ENCODE measurements at places on chromosomes 2 and 18.

DNA sequence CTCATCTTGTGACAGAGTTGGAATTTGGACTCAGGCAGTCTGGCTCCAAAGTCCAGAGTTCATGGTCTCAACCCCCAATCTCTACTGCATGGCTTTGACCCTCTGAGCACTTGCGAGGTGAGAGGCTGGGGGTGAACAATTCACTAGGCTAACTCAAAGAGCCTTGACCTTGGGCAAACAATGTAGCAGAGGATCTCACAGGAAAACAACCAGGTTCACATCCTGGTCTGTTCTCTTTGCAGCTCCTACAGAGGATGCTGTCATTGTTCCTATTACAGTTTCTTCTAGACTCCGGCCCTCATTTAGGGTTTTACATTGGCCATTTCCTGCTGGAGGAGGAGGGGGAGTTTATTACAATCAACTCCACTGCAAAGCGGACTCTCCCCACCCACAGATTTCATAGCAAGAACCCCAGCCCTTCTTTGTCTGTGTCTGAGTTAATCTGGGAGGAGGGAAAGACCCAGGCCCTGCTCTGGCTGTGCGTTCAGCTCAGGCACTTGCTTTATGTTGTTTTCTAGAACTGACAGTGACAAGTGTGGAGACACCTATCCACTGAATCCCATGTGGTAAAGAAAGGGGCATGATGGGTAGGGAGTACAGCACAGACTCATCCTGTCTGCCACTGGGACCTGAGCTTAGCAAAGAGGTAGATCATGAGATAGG lies 101.6 kb downstream of the LBH start:
- no peak for DNase-seq

DNA sequence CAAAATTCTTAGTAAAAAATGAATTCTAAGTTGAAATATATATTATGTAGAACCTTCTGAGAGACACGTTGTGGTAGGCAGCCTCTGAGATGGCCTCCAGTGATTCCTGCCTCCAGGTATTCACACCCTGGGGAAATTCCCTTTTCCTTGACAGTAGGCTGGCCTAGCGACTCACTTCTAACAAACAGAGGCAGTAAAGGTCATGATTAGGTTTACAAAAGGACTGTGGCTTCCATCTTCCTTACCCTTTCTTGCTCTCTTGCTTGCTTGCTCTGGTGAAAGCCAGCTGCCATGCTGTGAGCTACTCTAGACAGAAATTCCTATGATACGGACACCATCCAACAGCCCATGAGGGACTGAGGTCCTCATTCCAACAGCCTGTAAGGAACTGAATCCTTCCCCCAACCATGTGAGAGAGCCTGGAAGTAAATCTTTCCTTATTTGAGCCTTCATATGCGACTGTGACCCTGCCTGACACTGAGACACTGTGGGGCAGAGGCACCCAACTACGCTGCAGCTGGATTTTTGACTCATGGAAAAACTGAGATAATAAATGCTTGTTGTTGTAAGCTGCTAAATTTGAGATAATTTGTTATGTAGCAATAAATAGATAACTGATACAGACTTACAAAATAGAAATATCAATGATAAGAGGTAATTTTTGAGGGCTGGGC lies 32.7 kb upstream of the SERTAD2 start:
- DNase-seq, result no peak

- no peak for DNase-seq
These were observed 241.7 kb downstream of the TGIF1 start for GRCh38 chr18:3691705-3692104.

GRCh38 chr2:219562049-219563020 lies 9.0 kb downstream of the OBSL1 start:
- DNase-seq, result no peak

GRCh38 chr2:26461601-26462023 lies 16.3 kb downstream of the OTOF start:
- DNase-seq, result no peak

- peak; percentile 15 for DNase-seq
These were observed 1034.9 kb upstream of the FANCL start for GRCh38 chr2:59276033-59276432.

DNA sequence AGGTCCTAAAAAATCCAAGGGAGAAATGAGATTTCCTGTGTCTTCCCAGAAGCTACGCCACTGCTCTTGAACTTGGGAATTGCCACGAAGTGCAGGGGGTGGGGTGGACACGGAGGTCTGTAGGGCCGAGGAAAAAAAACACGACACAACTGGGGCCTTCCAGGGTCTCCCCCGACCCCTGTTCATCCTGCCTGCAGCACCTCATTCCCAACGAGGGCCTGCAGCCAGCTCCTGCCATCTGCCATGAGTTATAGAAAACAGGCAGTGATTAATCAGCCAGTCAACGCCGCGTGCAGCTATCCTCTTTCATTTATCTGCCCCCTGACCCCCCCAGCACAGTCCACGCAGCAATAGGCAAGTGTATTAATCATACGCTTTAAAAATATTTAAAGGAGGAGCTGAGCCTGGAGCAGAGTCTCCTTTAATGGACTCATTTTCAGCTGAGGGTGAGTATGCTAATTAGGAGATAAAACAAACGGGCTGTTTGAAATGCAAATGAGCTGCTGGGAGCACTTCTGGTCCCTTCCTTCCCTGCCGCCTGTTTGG lies 209.9 kb downstream of the TFCP2L1 start:
- peak; percentile 67 for DNase-seq

- no peak for DNase-seq
These were observed 117.6 kb downstream of the BIRC6 start for GRCh38 chr2:32474381-32474780.

DNA sequence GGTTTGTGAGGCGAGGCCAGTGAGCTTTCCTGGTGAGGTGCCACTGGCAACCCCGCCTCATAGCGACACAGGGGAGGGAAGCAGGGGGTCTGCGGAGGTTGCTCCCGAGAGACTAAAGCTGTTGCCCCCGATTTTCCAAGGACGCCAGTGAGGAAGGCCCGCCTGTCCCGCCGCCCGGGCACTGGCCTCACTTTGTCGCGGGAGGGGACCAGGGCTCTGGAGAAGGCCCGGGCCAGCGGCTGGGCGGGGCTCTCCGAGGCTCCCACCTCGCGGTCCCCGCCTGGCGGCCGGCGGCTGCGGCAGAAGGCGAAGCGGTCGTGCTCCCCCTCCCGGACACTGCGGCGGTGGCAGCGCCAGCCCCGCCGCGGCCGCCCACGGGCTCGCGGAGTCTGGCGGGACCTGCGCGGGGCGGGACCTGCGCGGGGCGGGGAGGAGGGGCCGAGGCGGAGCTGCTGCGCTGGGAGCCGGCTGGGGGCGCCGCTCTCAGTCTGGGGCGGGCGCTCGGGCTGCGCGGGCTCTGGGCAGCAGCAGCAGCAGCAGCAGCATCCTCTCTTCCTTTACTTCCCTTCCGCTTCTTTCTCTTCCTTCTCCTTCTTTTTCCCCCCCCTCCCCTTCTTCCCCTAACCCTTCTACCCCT lies at the start of gene MAP2:
TSS of gene MAP2 (plus strand) at position 486 of the 637 bp plus-strand sequence. CDS start 229,124 bp downstream, outside the sequence.
- DNase-seq, result peak; percentile 96

DNA sequence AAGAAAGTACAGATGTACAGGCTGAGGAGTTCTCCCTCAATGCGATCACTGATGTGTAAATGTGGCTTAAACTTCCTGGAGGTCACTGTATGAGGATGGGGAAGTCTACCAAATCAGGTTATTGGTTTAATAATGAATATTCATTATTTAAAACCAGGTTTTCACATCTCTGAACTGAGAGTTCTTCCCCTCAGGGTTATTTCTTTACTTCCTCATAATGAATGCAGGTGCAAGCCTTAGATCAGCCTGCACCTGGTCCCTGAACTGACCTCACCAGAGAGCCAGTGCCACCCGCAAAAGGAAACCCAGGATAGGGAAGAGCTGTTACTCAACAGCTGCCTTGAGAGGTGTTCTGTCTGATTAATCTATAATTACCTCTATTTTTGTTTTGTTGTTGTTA lies 369.0 kb downstream of the EPHA4 start:
- DNase-seq, result no peak

GRCh38 chr2:105291981-105292380 lies 37.6 kb downstream of the TGFBRAP1 start:
- no peak for DNase-seq

DNA sequence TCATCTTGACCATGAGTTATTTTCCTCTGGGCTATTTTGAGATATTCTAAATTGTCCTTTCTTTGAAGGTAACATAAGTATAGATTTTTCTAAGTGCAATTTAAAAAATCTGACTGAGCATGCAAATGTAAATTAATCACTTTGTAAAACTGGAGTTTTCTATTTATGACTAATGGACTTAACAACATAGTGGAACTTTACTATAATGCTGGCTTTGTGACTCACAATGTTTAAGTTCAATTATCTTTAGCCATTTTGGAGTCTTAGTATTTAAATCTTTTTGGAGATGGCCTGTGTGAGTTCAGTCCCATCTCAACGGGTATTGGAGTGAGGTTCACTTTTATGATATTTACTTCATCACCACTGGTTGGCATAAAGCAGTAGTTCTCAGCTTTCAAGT lies 35.2 kb upstream of the NOSTRIN start:
- no peak for DNase-seq

GRCh38 chr2:174812037-174812436 lies 47.8 kb upstream of the CHRNA1 start:
- DNase-seq, result no peak

- DNase-seq, result no peak
These were observed 755.7 kb upstream of the SLC8A1 start for GRCh38 chr2:41207578-41207977.

- DNase-seq, result no peak
These were observed 26.8 kb downstream of the MSH2 start for GRCh38 chr2:47429795-47430194.

GRCh38 chr2:74596584-74596983 lies 42.1 kb downstream of the DOK1 start:
- DNase-seq, result no peak

- DNase-seq, result no peak
These were observed 84.7 kb downstream of the ZNF407 start for GRCh38 chr18:74682141-74682990.

DNA sequence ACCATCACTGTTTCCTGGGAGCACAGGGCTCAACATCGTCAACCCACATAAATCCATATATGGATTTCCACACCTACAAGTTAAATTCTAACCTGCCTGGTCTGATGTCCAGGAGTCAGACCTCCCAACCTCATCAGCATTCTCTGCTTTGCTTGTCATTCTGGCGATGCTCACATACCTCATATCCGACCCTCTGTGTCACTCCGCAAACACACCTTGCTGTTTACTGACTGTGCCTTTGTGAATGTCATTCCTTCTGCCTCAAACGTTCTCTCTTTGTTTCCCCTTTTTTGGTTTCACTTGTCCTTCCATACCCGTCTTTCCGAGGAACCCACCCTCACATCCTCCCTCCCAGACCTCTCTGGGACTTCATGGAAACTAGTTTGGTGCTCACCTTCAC lies 187.1 kb downstream of the ACTR3 start:
- DNase-seq, result no peak

DNA sequence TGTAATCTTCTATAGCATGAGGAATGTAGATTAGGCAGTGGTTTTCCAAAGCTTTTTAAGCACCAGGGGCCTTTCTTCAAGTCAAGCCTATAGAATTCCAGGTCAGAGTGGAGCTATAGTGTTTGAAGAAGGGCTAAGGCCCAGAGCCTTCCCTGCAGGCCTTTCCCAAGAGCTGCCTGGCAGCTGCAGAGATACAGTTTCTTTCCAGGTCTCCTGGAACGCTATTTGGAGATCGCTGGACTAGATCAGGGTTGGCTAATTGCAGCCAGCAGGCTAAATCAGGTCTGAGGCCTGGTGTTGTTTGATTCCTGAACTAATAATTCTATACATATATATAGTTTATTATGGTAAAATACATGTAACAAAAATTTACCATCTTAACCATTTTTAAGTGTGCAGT lies 319.0 kb upstream of the SPRED2 start:
- DNase-seq, result no peak

- no peak for DNase-seq
These were observed 13.9 kb upstream of the RAB31 start for GRCh38 chr18:9694174-9694573.

GRCh38 chr18:54787616-54788015 lies 40.7 kb upstream of the RAB27B start:
- no peak for DNase-seq

- no peak for DNase-seq
These were observed 145.4 kb downstream of the TCF4 start for GRCh38 chr18:55442561-55442960.

DNA sequence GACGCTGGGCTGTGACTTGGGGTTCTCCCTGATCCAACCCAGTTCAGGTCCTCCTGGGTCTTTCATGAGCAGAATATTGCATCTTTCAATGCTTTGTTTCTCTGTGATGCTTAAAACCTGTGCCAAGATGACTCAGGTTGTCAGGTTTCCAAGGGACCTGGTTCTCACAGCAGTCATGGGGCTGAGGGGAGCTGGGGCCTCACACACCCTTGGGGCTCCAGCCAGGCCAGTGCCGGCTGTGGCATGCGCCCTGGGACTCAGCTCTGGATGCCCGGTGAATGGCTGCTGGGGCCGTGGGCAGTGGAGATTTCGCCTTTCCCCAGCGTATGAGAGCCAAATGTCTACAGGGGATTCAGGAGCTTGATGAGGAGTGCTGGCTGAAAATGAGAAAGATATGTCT lies 29.6 kb downstream of the EDAR start:
- DNase-seq, result no peak

DNA sequence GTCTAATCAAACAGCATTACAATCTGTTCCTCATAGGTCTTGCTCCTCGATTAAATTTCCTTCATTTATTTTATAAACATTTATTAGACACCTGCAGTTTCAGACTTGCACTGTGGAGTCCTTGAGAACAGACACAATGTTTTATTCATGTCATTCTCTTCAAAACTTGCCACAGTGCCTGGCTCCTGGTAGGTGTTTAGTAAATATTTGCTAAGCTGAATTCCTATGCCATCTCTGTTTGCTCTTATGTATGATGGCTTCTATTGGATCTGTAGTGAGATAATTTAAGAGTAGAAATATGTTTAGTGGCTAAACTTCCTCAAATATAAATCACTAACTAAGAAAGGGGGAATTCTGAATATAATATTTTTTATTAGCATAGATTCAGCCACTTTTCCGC lies 61.4 kb downstream of the LRATD1 start:
- DNase-seq, result no peak

DNA sequence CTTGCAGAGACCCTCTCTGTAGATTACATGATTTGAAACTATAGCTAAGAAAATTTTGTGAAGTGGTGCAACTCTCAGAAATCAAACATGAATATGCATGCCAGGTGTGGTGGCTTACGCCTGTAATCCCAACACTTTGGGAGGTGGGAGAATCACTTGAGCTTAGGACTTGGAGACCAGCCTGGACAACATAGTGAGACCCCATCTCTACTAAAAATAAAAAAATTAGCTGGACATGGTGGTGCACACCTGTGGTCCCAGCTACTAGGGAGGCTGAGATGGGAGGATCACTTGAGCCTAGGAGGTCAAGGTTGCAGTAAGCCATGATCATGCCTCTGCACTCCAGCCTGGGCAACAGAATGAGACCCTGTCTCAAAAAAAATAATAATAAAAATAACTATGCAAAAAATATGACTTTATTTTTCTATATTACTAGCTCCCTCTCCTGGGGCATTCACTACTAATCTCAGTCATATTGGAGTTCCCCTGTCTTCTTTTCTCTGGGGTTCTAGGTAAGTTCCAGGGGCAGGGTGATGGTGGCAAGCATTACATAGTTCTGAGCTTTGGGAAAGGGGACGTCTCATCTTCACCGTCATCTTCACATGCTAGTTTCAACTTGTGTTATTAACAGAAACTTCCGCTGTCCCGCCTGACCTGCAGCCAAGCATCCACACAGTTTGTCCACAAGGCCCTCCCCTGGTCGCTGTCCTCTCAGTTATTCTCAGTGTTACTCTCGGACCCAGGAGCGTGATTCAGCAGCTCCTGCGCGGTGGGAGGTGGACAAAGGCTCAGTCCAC lies 96.8 kb upstream of the MBOAT2 start:
- DNase-seq, result no peak

- peak; percentile 84 for DNase-seq
These were observed 800 bp downstream of the IL1RL2 start for GRCh38 chr2:102187496-102188150.

- DNase-seq, result no peak
These were observed 22.8 kb upstream of the CREG2 start for GRCh38 chr2:101410114-101410513.
